RPMI7951 (cell line): ENCODE measurements at places on chromosomes 5 and 9. TPM values are rescaled to one million over a fixed set of nuclear protein-coding genes. Genes with fewer than 3 reads are reported as not detected.

TMEM171 gene
- total RNA-seq, result 9.4 and 11.9 TPM in 2 replicates

RNF20 gene
- total RNA-seq, result 28.3 and 29.2 TPM in 2 replicates

FANCG gene
- total RNA-seq, result 28.2 and 32.6 TPM in 2 replicates

PCDHGA1 gene
- 3.3 and 3.7 TPM in 2 replicates for total RNA-seq

PCDHGA8 gene
- 1.6 and 1.9 TPM in 2 replicates for total RNA-seq

ZNF300 gene
- total RNA-seq, result 6.4 and 7.7 TPM in 2 replicates

TRIM36 gene
- total RNA-seq, result 2.4 and 3.5 TPM in 2 replicates

SH3GL2 gene
- not detected in 2 replicates for total RNA-seq

SPINK13 gene
- not detected in 2 replicates for total RNA-seq

F12 gene
- 0.12 and 0.59 TPM in 2 replicates for total RNA-seq

PPP2R2B gene
- 0.68 TPM in 1 of 2 replicates, not detected in the other for total RNA-seq

BTNL3 gene
- total RNA-seq, result not detected in 2 replicates

GRXCR2 gene
- not detected in 2 replicates for total RNA-seq

QRFP gene
- total RNA-seq, result not detected in 2 replicates

HRH2 gene
- total RNA-seq, result 4.4 and 5.3 TPM in 2 replicates

SLC6A19 gene
- not detected in 2 replicates for total RNA-seq

RMI1 gene
- total RNA-seq, result 6.6 and 7.3 TPM in 2 replicates

ENC1 gene
- 23.3 and 24.0 TPM in 2 replicates for total RNA-seq

AGTPBP1 gene
- 13.2 and 14.0 TPM in 2 replicates for total RNA-seq

KIF4B gene
- total RNA-seq, result not detected in 2 replicates

TAF11L9 gene
- not detected in 2 replicates for total RNA-seq

CREBRF gene
- total RNA-seq, result 4.4 and 6.5 TPM in 2 replicates

SLC46A2 gene
- not detected in 2 replicates for total RNA-seq

C1QTNF2 gene
- 3.5 and 4.8 TPM in 2 replicates for total RNA-seq

SOX30 gene
- total RNA-seq, result not detected in 2 replicates

WDR70 gene
- total RNA-seq, result 28.5 and 34.1 TPM in 2 replicates
